Foreskin fibroblast (primary cell): ENCODE measurements at places on chromosomes 7 and 10.
A peak's percentile ranks its signal among the peaks of the same experiment; 100 is the strongest.

DNA sequence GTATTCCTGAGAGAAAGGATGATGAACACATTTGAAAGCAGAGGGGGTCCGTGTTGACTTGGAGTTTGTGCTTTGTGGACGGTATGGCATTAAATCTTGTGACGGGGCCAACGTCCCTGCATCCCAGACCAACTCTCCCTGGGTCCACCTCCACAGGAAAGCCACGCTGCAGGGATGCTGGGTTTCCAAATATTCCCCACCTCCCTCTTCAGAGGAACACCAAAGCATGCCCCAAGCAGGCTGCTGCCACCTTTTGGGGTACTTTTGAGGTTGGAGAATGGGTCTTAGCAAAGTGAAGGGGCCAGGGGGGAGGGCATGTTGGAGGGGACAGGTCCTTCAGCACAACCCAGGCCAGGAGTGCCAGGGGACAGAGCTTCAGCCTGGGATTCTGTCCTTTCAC lies 504.4 kb downstream of the TCERG1L start:
- no peak for DNase-seq

DNA sequence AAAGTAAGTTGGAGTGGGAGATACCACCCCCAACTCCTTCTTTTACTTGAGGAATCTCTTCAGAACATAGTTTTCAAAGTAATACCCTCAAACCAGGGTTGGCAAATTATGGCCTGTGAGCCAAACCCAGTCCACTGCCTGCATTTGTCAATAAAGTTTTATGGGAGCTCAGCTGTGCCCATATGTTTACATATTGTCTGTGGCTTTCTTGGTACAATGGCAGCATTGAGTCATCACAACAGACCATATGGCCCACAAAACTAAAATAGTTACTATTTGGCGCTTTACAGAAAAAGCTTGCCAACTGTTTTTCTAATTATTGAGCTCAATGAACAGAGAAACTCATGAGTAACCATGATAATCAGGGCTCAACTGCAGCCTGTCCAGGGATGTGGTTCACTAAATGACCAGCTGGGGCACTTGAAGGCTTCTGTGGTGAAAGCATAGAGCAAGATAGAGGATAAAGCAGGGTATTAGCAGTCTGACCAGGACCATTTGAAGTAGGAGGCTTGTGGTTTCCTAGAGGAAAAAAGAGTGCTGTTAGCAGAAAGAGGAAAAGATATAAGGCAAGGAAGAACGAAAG lies 196.0 kb upstream of the GRB10 start:
- no peak for DNase-seq

DNA sequence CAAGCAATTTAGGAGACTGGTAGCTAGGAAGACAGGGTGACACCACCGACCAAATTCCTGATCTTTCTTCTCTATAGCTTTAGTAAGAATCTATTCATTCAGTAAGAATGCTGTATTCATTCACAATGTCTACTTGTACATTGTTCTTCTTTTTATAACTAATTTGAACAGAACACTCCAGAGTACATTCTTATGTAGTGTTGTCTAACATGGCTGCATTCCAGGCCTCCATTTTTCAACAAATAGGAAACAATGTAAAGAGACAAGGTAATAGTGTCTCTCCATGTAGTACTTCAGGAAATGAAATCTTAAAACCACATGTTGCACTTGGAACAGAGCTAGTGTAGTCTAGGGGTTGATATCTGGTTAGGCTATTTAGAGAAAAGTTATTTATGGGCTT lies 1.8 kb downstream of the VCL start:
- DNase-seq: peak; percentile 21

DNA sequence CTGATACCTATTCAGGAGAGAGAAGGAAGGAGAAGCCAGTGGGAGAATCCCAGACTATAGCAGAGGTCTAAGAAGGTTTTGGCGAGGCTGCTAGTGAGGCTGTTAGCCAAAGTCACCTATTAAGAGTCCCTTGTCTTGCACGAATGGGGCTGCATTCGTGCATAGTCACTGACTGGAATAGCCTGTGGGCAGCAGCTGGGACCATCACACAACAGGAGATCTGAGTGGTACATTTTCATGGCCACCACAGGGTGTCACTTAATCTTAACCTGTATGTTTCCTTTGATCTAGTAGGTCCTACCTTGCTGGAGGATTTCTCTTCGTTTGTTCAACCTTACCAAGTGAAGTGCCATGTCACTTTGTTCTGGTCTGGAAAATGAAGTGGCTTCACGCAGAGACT lies 319.9 kb downstream of the BMPER start:
- no peak for DNase-seq

- DNase-seq: no peak
Measured at GRCh38 chr7:30487371-30487770, 8.8 kb upstream of the NOD1 start.

DNA sequence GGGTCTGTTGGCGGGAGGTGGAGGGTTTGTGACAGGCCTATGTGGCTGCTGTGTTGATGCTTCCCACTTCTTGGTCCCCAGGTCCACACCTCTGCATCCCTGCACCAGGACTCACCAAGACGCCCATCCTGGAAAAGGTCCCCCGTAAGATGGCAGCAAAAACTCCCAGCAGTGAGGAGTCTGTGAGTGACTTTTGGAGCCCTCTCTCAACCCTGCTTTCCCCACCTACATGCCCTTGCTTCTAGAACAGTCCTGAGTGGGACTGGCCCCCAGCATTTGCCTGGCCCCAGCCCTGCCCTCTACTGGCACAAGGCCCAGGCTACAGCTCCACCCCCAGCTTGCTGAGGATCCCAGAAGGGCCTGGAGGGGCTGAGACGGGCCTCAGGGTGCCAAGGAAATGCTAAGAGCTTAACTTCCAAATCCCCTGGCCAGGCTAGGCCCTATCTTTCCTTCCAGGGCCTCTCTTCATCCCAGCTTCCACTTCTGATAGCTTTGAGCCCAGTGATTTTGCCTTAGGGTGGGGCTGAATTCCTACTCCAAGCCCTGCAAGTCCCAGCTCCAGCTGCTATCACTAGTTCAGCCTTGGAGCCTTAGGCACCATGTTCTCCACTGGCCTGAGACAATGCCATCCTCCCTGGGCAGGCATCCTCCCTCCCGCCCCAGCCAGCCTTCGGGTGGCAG lies 2.7 kb downstream of the CHAT start:
- no peak for DNase-seq

- peak; percentile 44 for DNase-seq
Measured at GRCh38 chr10:125641398-125641797, 41.6 kb downstream of the TEX36 start.

DNA sequence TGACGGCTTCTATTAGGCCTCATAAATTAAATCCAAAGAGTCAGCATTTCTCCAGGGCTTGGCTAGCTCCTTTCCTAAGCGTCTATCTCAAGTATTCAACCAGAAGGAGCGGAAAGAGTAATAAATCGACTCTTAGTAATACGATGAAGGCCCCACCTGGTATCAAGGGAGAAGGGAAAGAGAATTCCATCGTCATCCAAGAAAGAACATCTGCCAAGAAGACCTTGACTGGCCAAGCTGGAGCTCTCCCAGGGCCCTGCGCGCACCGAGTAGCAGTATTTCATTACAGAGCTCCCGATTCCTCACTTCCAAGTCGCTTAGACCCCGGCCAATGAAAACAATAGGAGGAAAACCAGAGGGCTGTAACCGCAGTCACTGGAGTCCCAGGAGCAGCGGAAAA lies 178.0 kb upstream of the FRMD4A start:
- no peak for DNase-seq

- DNase-seq: no peak
Measured at GRCh38 chr7:87960239-87960638, 26.2 kb downstream of the ADAM22 start.

GRCh38 chr7:132420527-132420926 lies 155.7 kb downstream of the PLXNA4 start:
- no peak for DNase-seq

GRCh38 chr7:71752171-71752935 lies 620.4 kb downstream of the GALNT17 start:
- DNase-seq: peak; percentile 3

DNA sequence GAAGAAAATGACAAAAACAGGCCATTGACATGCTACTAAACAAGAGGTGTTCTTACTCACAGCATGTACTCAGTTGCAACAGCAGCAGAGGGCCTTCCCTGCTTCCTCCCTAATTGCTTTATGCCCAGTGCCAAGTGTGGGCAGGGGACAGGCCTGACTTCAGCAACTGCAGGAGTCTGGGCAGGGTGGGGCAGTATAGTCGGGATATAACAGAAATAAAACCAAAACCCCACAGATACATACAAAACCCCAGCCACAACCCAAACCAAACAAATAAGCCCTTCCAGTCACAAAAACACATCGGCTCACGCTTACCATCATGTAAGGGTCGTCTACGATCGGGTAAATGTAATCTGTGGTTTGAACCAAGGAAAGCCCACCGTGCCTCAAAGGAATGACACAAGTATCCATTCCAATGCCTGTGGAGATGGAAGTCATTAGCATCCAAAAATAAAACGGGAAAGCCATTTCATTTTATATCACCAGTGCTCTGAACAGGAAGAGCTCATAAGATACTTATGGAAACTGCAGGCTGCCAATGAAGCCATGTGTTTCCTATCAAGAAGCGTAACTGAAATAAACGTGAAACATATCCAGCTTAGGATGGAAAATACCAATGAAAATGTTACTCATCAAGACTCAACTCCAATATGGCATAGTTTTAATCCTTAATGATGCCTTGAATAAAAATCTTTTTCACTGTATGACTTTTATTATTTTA lies 9.5 kb downstream of the SEPHS1 start:
- DNase-seq: peak; percentile 89

DNA sequence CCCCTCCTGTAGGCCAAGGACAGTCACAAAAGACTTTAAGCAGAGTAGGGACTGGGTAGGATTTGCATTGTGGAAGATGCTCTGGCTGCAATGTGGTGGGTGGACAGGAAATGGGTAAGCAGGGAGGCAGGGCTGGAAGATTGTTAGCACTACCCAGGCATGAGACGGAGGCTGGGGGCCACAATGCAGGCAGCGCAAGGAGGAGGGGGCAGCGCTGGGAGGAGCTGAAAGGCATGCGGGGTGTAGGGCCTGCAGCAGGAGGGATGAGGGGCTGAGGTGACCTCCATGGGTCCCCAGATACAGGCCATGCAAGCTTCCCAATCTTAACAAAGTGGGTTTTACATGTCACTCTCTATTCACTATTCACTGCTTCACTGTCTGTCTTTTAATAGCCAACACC lies 213.1 kb downstream of the CXCL12 start:
- DNase-seq: no peak

- no peak for DNase-seq
Measured at GRCh38 chr7:112067632-112068540, 138.3 kb downstream of the DOCK4 start.

GRCh38 chr7:132446666-132447278 lies 129.5 kb downstream of the PLXNA4 start:
- DNase-seq: no peak

DNA sequence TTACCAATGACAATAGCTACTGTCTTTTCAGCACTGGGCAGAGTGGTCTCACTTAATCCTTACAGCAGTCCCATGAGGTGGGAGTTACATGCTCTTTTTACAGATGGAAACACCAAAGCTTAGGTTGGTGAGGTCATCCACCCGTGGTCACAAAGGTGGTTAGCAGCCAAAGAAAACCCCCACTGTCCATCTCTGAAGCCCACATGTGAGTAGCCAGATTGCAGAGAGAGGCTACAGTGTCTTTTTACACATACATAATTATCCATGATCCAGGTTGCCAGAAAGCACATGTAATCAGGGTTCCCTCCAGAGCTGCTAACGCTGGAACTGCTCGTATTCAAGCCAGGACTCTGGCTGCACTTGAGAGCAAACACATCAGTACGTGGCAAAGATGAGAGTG lies 24.6 kb upstream of the ANKRD2 start:
- DNase-seq: peak; percentile 24

DNA sequence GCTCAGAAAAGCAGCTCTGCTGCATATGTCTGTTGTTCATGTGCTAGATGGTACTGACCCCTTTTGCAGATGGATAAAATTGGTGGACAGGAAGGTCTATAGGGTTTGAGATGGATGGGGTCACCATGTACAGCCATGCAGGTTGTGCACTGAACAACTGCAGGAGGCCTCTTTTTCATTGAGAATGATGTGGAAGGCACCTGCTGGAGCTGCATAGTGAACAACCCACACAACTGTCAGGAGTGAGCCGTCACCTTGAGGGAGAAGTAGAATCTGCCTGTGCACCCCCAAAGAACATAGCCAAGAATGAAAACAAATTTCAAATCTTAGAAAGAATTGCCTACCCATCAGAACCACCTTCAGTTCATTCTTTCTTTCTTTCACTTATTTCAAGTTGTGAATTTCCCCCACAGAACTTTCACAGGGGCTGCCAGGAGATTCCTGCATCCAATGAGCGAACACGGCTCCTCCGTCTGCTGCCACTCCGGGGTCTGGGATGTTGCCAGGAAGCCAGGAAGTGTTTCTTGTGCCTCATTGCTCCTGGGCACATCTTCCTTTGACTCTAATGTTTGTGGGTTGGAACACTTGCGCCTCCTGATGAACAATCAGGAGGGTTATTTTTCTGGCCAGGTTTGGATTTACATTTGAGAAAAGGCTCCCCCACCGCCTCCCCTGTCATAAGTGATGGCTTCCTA lies 53.7 kb upstream of the DOCK1 start:
- no peak for DNase-seq

GRCh38 chr10:7003831-7004395 lies 406.9 kb downstream of the SFMBT2 start:
- no peak for DNase-seq

- peak; percentile 70 for DNase-seq
Measured at GRCh38 chr10:103238506-103239252, 7.0 kb upstream of the RPEL1 start.

DNA sequence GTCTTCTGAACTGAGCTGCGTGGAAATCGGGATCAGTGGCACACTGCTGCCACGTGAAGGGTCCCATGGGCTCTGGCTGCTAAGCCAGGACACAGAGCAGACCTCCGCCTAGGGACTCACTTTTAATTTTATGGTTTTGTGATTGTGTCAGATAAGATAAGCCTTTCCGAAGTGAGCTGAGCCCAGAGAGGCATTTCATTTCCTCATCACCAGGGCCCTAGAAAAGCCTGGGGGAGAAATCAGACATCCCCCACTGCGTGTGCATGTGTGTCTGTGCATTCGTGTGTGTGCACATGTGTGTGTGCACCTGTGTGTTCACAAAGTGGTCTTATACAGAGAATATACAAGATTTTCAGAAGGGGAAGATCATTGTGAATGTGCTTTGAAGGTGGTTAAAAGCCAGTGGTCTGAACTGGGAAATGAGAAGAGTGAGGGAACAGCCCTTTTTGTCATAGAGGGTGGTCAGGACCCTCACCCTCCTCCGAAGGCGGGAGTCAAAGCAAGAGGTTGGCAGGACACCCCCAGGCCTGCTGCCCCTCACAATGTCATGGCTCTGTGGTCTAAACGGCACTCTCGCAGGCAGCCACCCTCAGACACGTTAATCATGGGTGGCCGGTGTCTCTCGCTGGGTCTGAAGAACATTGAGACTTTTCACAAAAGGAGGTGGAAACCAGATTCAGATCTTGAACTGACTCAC lies 176.1 kb upstream of the PFKP start:
- DNase-seq: no peak

- no peak for DNase-seq
Measured at GRCh38 chr7:44849259-44849884, 1.5 kb upstream of the H2AZ2 start.

GRCh38 chr10:43921478-43921877 lies 272.8 kb upstream of the ZNF32 start:
- no peak for DNase-seq

GRCh38 chr7:26978146-26978545 lies 113.8 kb upstream of the SKAP2 start:
- no peak for DNase-seq

GRCh38 chr10:2933071-2933470 lies 134.3 kb upstream of the PFKP start:
- no peak for DNase-seq
